ENCODE measurements at places on chromosomes 7 and 10. TPM values are rescaled to one million over a fixed set of nuclear protein-coding genes. Genes with fewer than 3 reads are reported as not detected.

- no peak for DNase-seq
Observed at GRCh38 chr10:112934193-112934592, 15.9 kb upstream of the TCF7L2 start.

The CYP2C19 gene
- 0.12 TPM for total RNA-seq

DNA sequence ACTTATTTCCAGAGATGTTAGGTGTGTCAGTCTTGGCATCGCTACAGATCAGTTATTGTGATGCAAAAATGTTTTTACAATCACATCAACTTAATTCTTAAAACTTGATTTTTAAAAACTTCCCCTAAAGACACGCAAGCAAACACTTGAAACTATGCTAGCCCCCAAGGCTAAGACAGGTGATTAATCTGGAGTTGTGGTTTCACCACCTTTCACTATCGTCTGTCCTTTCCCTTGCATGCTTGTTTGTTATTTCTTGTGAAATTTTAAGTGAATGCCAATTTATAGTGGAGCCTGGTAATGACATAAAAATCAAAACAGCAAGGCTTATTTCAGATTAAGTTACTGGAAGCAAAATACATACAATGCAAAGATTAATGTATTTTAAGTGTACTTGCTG, 70.4 kb downstream of the SLC35B4 start:
- DNase-seq = no peak

- DNase-seq = no peak
Observed at GRCh38 chr10:44343843-44344242, 41.1 kb downstream of the CXCL12 start.

The ACTL6B gene
- total RNA-seq = not detected

The SPDYE9 gene
- total RNA-seq = not detected

The KLF14 gene
- not detected for total RNA-seq

GRCh38 chr10:4549139-4549653, 276.8 kb upstream of the AKR1E2 start:
- no peak for DNase-seq

Data from activated naive CD4-positive, alpha-beta T cell treated with anti-CD3 and anti-CD28 coated beads for 36 hours (primary cell).